AG04449 (cell line): ENCODE measurements at places on chromosomes 12 and 14.

- no peak for DNase-seq
These were observed 38.5 kb downstream of the NT5DC3 start for GRCh38 chr12:103802586-103802886.

- DNase-seq, result no peak
These were observed 34.5 kb downstream of the USP44 start for GRCh38 chr12:95516757-95517156.

GRCh38 chr14:74407021-74407800 is 18.8 kb downstream of the SYNDIG1L start:
- no peak for DNase-seq

DNA sequence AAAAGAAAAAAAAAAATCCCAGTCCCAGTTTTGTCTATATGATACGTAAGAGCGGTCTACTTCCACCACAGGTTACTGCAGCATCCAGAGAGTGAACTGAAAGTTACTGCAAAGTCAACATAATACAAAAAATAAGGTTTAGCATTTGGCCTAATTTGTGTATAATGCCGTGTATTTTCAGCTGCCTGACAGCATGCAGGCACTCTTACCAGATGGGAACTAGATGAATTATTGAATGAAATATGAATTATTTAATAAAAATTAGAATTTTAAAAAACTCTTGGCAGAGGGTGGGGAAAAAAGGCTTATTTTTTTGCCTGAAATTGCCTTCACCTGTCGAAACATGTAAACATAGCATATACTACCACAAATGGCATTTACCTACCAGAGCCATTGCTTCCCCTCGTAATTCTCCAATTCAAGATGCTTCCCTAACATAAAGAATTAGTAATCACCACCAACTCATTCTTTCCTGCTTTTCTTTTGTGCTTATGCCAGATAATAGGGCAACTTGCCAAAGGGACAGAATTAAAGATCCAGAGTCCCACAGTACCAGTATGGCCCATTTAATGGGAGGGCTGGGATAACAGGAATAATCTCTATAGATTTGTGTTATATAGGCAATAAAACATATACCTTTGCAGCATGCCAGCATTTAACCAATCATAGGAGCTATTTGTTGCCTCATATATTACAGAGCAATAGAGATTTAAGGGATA is 31.1 kb downstream of the ATF7 start:
- no peak for DNase-seq

- DNase-seq, result no peak
These were observed 45.0 kb upstream of the GSG1 start for GRCh38 chr12:13148485-13148847.

DNA sequence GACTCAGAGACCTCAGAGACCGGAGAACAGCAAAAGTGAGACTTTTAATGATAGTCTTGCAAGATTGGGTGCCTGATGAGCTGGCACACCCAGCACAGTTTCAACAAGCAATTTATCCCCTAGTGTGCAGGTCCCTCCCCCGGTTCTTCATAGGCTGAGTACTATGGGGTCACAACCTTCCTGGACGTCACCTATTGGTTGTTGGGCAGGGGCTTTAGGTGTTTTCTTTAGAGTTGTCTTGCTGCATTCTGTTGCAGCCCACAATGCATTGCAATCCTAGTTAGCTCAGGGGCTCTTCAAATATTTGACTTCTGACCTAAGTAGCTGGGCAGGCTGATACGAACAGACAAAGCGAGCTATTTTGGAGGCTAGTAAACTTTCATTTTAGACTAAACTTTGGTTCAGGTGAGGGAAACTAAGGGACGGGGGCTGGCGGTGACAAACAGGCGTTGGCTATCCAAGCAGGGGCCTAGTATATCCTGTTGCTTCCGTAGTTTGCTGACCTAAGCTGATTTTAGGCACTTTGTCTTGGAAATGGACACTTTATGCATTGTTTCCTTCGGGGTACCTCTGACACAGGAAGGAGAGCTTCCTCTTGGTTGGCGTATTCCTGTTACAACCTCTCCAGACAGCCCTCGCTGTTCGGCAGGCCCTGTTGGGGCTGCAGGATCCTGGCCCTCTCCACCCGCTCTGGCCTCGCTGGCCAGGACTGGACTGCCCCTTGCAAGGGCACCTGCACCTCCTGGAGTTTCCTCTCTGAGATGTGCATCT is 14.1 kb downstream of the SIVA1 start:
- no peak for DNase-seq

DNA sequence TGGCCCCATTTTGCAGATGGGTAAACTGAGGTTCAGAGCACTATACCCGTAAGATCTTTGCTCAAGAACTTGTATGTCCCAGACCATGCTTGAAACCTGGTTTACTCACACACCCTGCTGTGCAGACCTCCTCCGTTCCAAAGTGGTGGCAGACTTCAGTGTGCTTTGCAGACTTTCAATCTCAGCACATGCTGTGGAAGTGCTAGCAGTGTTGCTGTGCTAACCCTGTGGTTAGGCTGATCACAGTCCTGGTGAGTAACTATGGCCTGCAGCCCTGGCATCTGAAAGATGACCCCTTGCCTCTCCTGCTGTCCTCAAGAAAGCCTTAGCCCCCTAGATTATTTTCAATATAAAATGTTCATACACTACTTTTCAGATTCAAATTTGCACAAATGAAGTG is 450.6 kb downstream of the DPF3 start:
- no peak for DNase-seq

GRCh38 chr12:5510251-5510805 is 78.4 kb downstream of the NTF3 start:
- DNase-seq, result no peak

- no peak for DNase-seq
These were observed 5.4 kb downstream of the PSMD9 start for GRCh38 chr12:121893961-121894460.

DNA sequence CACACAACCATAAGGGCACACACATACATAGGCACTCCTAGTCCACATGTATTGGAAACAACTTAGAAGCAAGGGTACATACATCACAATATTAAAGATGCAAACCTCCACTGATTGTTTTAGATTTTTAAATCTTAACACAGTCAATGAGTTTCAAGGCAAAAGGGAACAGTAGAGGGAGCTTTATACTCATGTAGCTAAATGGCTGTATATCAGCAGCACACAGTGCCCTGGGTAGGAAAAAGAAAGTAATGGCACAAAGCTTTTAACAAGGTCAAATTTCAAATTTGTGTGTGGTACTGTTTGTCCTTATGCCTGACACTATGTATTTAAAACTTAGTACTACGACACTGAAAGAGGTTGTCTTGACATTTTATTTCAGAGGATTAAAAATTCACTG is 262.0 kb downstream of the MED13L start:
- peak; percentile 28 for DNase-seq

DNA sequence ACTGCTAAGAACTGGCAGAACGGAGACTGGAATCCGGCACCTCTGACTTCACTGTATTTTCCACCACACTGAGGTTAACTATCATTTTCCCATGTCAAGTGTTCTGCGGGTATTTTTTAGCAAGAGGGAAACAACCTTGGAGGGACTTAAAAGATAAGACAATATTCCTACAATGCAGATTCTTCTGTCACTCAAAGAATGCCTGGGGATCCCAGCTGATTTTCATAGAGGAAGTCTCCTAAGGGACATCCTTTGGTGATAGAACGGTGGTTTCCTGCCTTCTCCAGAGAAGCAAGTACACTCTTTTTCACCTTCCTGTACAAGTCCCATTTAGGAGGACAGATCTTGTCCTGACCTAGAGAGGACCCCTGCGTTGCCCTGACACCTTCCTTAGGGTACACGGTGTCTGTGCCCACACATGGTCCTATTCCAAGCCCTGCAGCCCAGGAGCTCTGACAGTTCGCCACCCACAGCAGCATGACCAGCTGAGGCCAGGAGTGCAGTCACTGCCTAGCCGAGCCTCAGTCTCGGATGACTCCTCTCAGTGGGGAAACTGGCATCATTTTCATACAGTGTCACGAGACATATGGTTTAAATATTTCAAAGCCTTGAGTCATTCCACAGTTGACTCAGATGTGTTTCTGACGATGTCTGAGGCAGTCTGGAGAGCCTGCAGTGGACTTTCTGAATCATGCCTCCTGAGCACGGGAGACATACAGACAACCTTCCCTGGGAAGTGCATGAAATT is 181.3 kb upstream of the FKBP4 start:
- DNase-seq, result peak; percentile 90

DNA sequence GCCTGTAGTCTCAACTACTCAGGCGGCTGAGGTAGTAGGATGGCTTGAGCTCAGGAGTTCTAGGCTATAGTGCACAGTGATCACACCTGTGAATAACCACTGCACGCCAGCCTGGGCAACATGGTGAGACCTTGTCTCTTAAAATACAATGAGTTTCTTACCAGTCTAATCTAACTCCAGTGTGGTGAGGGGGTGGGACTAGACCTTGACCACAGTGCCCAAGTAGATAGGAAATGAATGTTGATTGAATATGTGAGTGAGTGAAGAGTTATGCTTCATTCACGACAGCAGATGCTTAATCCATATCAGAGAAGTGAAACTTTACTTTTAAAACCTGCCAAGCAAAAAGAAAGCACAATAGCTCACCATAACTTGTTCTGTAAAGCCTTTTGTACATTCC is 11.2 kb upstream of the AK7 start:
- no peak for DNase-seq

GRCh38 chr14:31389946-31390345 is 30.4 kb downstream of the HEATR5A start:
- DNase-seq, result no peak

DNA sequence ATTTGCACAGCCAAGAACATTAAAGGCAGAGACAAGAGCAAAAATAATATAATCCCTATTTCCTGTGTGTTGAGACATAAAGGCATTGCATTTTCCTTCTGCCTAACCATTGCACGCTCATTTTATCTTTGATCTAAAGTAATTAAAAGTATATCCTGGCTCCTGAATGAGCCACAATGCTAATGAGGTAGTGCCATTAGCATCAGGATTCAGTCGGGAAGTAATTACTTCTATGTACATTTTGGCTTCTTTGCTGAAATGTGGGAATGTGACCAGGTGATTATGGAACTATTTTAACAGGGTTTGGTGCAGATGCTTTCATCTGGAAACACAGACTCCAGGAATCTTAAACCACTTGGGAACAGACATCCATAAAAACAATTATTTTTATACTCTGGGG is 77.4 kb downstream of the TMTC1 start:
- no peak for DNase-seq

DNA sequence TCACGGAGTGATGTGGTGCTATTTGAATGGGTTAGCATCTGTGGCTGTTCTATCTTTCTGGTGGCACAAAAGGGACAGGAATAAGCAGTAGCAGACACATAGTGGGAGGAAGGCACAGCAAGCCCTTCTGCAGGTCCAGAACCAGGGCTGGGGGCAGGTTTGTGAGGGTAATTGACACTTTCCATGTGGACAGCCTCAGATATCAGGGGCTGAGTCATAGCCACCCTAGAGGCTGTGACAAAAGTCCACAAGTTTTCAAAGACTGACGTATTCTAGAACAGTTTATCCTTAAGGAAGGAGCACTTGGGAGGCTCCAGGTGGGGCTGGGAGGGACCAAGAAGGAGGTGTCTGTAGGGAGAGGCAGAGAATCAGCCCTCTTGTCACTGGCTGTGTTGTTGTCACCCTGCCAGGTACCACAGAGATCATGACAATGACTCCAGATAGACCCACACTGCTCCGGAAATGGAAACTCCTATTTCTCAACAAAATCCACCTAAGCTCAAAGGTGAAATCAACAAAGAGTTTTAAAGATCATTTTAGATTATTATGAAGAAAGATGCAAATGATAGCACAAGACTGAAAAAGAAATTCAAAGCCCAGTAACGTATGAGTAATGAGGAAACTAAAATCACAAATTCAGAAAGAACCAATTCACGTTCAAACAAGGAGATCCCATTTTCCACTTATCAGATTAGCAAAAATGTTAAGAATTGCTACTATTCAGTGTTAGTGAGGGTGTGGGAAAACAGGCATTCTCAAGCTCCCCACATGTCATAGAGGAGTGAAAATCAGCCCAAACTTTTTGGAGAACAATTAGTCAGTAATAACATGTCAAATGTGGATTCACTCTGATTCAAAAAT is 48.3 kb downstream of the NFKBIA start:
- no peak for DNase-seq

DNA sequence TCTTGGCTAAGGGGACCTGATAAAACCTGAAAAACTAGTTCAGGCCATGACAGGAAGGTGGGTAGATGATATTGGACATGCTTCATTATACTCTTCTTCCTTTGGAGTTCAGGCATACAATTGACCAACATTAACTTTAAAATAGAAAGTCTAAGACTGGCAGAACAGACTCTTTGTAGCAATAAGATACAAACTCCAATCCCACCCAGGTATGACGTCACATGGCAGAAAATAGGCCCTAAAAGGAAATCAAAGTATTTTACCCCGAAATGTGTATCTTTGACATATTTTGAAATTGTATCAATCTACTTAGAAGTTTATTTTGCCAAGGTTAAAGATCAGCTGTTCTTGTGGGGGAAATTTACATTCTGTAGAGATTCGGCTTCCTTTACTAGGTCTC is 198.1 kb upstream of the LRIG3 start:
- no peak for DNase-seq

DNA sequence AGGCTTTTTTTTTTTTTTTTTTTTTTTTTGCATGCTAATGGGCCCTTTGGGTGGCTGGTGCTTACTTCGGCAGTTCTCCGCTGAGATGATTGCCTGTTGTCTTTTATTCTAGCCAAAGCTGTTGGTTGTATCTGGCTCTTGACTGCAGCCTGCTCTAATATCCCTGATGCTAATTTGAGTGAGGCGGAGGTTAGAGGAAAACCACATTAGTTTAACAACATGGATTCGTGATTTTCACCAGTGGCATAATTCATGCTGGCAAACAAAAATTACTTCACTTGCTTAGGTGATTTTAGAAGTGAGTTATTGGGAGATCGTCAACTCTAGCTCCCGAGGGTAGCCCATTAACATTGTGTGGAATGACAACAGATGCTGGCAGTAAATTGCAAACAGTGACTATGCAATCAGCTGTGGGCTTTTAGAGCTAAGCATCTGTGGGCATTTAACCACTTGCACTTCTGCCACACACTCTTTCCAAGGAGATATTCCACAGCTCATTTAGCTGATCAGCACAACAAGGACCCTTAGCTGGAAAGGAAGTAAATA is 97.6 kb upstream of the ZDHHC17 start:
- DNase-seq, result no peak

- DNase-seq, result no peak
These were observed 39.6 kb downstream of the PPP4R4 start for GRCh38 chr14:94213741-94214140.

GRCh38 chr12:47164724-47165439 is 85.1 kb upstream of the AMIGO2 start:
- DNase-seq, result no peak

DNA sequence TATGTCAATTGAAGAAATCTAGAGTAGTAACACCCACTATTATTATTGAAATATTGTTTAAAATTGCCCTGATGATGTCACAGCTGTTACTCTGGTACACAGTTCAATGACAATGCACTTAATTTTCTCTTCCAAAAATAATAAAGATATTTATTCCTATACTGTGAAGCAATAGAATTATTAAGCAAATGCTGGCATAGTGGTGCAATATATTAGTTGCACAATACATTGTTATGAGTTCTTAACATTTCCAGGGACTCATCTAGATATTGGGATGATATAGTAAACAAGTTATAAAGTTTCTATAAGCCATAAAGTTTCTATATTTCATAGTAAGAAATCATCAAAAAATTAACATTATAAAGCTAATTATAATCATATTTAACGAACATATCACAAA is 897.8 kb downstream of the LRFN5 start:
- DNase-seq, result no peak
